Spleen (tissue), 13 donors: ENCODE measurements at places on chromosomes 4 and X.
A peak's percentile ranks its signal among the peaks of the same experiment; 100 is the strongest.

DNA sequence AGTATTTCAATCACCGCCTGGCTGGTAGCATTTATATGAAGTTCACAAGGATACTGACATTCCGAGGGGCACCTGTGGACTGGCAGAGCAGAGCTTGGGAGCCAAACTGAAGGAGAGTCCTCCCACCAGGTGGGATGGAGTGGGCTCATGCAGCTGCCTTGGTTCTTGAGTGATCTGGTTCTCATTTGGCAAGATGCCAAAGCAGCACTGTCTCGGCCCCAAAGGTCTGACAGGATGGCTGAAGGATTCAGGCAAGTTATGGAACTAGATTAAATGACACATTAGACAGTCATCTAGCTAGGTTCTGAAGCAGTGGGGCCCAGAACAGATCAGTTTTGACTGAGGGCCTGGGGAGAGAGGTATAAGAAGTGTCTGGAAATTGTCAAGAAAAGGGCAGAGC lies 3.2 kb downstream of the FGF16 start:
- no peak for DNase-seq

DNA sequence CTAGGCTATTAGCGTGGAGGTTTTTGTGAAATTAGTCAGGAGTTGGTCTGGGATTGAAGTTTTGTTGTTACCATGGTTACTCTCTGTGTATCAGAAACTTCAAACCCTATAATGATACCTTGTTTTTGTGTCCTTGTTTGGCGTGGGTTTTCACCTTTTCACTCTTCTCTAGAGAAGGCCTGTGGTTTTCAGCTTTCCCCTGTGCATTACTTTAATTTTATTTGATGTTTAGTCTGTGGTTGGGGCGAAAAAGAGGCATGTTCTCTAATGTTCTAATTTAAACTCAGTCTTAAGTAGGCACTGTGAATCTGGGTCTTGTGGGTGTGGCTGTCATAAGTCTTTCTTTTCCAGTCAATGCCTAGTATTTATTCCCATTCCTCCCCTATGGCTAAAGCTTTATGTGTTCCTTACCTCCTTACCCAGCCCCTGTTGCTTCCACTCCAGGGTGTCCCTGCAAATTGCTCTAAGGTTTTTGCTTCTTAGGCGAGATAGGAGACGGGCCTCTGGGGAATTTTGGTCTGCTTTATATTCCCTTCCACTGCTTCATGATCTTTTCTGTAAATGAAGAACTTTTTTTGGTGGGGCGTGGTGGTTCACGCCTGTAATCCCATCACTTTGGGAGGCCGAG lies 326.3 kb upstream of the ZCCHC13 start:
- no peak for DNase-seq

DNA sequence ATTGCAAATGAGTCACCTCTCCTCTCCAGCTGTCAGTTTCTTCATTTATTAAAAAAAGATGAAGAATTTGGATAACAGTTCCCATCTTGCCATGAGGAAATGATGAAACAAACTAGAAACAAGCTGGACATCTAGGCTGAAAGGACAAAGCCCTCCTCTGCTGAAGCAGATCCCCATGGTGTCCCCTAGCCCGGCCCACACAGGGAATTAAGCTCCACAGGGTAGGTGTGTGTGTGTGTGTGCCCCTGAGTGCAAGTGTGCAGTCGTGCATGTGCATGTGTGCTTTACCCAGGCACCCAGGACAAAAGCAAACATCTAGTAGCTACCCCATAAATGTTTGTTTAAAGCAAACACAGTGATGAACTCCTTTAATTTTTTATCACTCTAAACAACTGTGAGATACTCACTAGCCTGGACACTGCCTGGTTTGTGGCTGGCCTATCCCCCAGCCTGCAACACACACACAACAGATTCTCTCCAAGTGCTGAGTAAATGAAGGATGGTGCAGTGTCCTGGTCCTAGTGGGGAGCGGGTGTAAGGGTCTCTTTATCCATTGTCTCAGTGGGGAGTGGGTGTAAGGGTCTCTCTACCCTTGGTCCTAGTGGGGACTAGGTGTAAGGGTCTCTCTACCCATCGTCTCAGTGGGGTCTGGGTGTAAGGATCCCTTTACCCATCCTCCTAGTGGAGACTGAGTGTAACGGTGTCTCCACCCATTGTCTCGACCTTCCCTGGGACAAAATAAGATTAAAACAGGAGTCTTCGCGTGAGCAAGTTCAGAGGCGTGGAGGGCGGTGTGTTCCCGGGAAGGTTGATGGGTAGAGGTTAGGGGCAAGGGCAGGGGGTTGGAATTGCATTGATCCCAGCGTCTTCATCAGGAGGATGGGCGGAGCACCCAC lies 688 bp upstream of the EVC start:
- no peak for DNase-seq

DNA sequence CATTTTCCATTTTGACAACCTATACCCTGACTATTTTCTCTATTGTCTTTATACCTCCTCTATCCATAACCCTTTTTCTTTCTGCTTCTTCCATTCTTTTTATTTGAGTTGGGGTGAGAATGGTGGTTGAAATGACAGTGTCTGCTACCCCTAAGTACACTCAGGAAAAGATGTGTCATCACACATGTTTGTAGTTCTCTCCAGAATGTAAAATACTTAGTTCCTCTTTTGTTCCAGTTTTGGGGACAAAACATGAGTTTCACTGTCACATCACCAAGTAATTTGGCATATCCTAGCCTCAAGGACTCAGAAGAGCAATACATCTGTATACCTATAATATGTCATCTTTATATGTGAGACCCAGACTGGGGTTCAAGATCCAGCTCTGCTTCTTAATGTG lies 90.3 kb downstream of the COMMD8 start:
- DNase-seq, result no peak

DNA sequence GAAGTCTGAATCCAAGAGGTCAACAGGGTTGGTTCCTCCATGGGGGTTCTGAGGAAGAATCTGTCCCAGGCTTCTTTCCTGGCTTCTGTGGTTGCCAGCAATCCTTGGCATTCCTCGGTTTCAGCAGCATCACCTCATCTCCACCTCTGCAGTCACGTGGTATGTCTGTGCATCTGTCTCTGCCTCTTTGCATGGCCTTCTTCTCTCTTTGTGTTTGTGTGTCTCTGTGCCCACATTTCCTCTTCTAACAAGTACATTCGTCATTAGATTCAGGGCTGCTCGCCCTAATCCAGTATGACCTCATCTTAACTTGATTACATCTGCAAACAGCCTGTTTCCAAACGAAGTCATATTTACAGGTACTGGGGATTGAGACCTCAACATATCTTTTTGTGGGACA lies 114.0 kb downstream of the BCOR start:
- DNase-seq, result no peak

DNA sequence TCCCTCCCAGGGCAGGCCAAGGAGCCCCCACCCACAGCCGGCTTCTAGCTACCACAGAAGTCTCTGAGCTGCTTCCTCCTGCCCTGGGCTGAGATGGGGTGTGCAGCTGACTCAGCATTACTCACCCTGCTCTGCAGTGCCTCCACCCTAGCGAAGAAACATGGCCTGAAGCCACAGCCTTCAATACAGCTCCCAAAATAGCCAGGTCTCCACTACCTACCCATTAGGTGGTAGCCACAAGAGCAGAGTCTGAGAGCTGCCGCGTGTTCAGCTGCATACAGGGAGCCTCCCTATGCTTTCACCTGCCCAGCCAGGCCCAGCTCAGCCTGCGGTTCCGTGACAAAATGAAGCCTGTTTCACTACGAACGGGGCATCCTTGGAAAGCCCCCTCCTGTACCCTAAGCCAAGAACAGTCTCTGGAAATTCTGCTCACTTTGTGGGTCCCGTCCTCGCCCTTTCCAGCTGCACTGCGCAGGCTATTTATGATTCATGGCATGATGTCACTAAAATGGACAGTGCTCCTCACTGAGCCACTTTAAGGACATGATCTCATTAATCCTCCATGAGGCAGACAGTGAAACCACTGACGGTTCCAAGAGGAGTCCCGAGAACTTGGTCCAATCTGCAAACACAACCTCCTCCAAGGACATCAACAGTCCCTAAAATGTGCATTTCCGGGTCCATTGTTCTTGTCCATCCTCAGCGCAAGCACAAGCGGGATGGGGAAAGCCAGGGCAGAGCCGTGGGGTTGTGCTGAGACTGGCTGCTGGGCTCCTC lies 20.2 kb downstream of the WDR1 start:
- peak; percentile 90 for DNase-seq

DNA sequence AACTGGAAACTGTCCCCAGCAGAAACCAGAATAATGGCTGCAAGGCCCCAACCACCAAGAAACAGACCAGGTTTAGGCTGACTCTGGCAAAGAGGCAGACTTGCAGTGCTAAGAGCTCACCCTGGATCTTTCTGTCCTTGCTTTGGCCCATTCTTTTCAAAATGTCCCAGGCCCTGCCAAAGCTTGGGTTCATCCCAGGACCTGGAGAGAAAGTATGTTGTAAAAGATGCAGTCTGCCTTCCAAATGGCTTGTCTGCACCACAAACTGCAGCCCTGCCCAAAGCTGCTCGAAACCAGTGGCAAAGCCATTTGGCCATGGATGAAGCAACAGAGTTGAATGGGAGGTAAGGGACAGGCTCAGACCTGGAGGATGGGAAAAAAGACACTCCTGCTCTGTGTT lies 38.0 kb upstream of the LNX1 start:
- no peak for DNase-seq

GRCh38 chr4:183347146-183347545 lies 24.9 kb upstream of the CLDN24 start:
- peak; percentile 35 for DNase-seq

- DNase-seq, result no peak
These were observed 1954.8 kb downstream of the ARAP2 start for GRCh38 chr4:34289489-34289888.

DNA sequence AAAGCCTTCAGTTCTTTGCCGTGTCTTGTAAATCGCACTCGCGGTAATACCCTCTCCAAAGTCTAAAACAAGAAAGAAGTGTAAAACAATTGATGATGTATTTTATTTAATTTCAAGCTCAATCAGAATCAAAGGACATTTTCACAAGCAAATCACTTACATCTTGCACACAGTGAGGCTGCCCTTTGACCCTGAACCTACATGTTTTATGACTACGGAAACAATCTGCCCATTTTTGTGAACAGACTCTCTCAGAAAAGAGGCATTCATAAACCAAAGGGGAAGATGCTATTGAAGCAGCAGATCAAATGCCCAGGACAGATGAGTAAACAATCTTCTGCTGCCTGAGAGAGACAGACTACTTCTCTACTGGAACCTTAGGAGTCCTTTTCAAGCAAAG lies 76.0 kb upstream of the DDX60 start:
- DNase-seq, result no peak

- DNase-seq, result no peak
These were observed 1206.9 kb downstream of the FSTL5 start for GRCh38 chr4:160956875-160957274.

DNA sequence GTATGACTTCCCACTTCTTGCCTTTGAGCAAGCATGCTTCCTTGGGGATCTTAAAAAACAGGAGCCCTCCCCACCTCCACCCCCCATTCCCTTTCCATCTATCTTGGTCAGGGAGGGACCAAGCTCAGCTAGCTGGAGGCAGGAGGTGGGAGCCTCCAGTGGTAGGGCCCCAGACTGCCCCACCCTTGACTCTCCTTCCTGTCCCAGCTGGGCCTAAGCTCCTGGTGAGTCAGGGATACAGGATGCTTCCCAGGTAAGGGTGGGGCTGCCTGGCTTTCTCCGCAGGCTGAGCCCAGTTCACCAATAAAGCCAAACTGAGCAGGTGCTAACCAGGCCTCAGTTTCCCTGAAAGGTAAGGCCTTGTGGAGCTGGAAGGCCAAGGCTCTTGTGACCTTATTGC lies 15.2 kb downstream of the EFNB1 start:
- DNase-seq, result no peak

- DNase-seq, result no peak
These were observed 93.6 kb upstream of the MYOZ2 start for GRCh38 chr4:119041951-119042560.

DNA sequence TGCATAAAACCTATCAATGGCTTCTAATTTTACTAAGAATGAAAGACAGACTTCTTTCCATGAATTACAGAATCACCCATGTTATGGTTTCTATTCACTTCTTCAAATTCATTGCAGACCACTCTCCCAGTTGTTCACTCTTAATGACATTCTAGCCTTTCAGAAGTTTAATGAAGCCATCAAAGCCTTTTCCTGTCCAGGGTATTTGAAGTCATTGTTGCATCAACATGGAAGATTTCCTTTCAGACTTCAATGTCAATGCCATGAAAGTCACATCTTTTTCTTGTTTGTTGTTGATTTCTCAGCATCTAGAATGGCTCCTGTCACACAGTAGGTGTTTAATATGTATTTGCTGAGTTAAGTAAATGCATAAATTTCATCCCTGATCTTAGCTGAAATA lies 48.1 kb upstream of the ARSJ start:
- no peak for DNase-seq

- no peak for DNase-seq
These were observed 1.6 kb downstream of the PI4K2B start for GRCh38 chr4:25235401-25235800.

GRCh38 chrX:44400588-44400987 lies 57.1 kb upstream of the EFHC2 start:
- DNase-seq, result no peak

DNA sequence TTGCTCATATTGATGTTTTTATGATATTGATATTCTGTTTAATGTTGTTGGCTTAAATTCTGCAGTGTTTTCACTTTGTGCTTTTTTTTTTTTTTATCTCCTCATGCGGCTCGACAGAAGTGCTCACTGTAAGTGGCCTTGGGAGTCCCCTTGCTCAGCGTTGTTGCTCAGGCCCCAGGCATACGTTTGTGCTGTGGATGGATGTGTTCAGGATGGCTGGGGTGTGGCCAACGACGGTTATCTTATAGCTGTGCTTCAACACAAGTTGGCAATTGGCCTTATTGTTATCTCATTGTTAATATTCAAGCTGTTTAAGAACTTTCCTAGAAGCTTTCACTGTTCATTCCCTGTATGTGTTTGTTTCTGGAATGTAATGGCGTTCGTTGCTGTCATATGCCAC lies 36.4 kb upstream of the CLCN4 start:
- no peak for DNase-seq

GRCh38 chr4:141580523-141580922 lies 55.9 kb upstream of the IL15 start:
- no peak for DNase-seq

DNA sequence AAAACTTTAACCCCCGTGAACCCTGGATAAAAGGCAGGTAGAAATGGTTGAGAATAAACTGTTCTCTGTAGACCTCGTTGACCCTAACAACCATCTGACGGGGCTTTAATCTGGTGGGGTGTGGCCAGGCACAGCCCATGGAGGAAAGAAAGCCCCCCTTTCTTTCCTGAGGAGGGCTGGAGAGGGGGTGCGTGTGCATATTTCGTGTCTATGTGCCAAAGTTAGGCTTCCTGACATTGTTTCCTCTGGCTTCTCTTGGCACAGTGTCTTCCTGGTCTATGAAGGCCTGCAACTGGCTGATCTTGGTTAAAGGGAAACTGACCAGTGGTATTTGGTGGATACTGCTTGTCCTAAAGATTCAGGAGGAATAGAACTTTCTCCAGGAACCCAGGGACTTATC lies 97.1 kb downstream of the MGST2 start:
- no peak for DNase-seq
